Glutamatergic neuron (in vitro differentiated cells): ENCODE measurements at places on chromosomes 1 and 21. TPM values are rescaled to one million over a fixed set of nuclear protein-coding genes. Genes with fewer than 3 reads are reported as not detected.

KCNA2 gene
- 19.7 TPM for total RNA-seq

PODN gene
- total RNA-seq: 3.1 TPM

PTGFR gene
- not detected for total RNA-seq

GLIS1 gene
- 0.76 TPM for total RNA-seq

OR2T29 gene
- total RNA-seq: not detected

LCE6A gene
- not detected for total RNA-seq

MPZ gene
- 16.4 TPM for total RNA-seq

CPT2 gene
- total RNA-seq: 21.7 TPM

KRTAP21-3 gene
- not detected for total RNA-seq

CAPN8 gene
- total RNA-seq: not detected

DNA sequence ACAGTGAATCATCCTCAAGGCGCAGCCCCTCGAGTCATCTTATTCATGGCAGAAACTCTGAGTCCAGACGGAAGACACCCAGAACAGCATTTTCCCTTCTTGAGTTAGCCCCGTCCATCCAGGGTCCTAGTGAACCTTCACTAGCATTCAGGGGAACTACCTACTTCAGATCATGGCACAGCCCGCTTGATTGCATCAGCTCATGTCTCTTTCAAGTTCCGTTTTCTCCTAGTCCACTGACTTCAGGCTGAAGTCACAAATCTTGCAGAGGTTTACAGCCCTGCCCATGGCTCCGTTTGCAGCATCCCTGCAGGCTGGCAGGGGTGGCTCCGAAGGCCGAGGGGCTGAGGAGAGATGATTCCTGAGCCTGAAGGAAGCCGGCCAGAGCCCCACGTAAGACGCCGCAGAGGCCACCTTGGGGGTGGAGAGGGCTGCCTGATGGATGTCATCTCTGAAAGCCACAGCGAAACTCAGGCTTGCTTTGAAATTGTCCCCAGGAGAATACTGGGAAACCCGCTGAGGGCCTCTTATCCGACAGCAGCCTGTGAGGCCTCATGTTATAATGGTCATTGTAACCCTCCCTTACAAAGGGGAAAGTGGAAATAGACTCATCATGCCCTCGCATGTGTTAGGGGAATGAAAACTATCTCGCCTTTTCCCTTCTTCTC is 310.2 kb upstream of the AJAP1 start:
- no peak overlapping the region for H3K4me3 ChIP-seq
- no peak overlapping the region for H3K27ac ChIP-seq
- DNase-seq: no peak
- H3K27me3 ChIP-seq: no peaks in the 10 kb centered on the region

DNA sequence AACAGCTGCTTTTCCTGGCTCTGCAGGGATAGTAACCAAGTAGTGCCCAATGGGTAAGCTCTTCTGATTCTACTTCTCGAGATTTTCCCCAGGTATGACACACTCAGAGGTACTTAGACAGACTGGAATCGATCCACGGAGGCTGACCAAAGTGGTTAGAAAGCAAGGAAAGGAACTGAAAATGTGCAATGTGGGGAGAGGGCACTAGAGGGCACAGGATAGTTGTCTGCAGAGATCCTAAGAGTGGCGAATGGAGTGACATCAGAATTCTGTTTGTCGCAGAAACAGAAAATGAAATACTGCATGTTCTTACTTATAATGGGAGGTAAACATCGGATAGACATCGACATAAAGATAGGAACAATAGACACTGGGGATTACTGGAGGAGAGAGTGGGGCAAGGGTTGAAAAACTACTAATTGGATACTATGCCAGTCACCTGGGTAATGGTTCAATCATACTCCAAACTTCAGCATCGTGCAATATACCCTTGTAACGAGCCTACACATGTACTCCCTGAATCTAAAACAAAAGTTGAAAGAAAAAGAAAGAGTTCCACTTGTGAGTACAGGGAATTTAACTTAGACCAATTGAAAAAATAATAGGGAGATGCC is 23.3 kb downstream of the CYP2J2 start:
- DNase-seq: peak; percentile 31
- H3K4me1 ChIP-seq: no peaks in the 10 kb centered on the region
- H3K27ac ChIP-seq: no peak overlapping the region
- peaks cover 2% of the 10 kb centered on the region for H3K27me3 ChIP-seq
- H3K4me3 ChIP-seq: no peak overlapping the region

GRCh38 chr1:171119648-171120047 is 28.9 kb downstream of the FMO3 start:
- H3K4me1 ChIP-seq: no peaks in the 10 kb centered on the region
- DNase-seq: no peak
- H3K27me3 ChIP-seq: no peaks in the 10 kb centered on the region
- no peak overlapping the region for H3K27ac ChIP-seq
- H3K4me3 ChIP-seq: no peak overlapping the region

DNA sequence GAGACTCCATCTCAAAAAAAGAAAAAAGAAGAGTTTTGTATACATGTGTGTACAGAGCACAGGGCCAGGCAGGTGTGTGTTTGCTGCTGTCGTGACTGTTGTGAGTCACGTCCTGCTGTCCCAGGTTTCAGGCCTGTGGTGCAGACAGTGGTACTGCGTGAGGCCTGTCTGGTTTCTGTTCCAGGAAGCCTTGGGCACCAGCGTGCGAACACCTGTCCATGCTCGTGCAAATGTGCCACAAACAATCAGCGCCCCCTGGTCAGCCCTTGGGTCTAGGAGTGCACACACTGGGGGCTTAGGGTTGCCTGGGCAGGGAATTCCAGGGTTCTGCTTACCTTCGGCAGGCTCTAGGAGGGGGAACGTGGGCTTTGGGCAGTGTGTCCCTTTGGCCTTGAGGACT is 16.9 kb downstream of the GPR157 start:
- H3K36me3 ChIP-seq: no peaks in the 10 kb centered on the region
- H3K27me3 ChIP-seq: peaks cover 4% of the 10 kb centered on the region
- H3K4me1 ChIP-seq: no peaks in the 10 kb centered on the region
- H3K27ac ChIP-seq: no peak overlapping the region
- no peak overlapping the region for H3K4me3 ChIP-seq

GRCh38 chr1:202981939-202982338 is 14.9 kb upstream of the CYB5R1 start:
- H3K27ac ChIP-seq: no peak overlapping the region
- H3K4me1 ChIP-seq: no peaks in the 10 kb centered on the region
- no peak for DNase-seq
- no peak overlapping the region for H3K4me3 ChIP-seq
- peaks cover 2% of the 10 kb centered on the region for H3K36me3 ChIP-seq

DNA sequence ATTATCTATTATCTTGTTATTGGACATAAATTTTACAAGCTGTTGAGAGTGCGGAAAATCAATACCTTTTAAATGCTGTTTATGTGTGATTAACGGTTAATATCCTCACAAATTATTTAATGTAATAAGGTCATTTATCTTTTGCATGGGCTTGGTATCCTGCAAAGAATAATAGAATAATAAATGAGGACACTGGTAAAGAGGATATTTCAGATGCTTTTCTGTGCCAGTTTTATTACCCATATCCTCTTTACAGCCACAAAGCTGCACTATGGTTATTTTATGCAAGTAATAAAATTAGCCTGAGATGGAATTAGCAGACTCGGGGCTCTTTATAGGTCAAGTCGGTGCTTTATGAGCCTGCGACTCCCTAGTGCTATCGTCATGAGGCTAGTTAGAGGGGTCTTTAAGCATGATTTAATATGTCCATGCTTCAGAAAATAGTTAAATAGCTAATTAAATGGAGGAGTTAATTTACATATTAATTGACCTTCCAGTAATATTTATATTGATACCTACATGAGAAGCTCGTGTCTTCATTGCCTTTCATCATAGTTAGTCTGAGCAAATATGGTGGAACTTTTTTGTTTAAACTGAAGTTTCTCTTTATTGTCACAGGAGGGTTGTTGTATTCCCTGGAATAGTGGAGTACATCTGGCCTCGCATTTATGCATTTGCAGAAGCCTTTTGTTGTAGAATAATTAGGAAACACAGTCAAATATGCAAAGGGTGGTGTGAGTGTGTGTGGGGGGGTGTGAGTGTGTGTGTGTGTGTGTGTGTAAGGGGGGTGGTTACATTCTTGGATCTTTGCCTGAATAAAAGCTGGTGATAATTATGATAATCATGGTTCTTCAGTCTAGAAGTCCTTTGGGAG is 120.3 kb downstream of the ATG4C start:
- peaks cover 1% of the 10 kb centered on the region for H3K27me3 ChIP-seq
- no peaks in the 10 kb centered on the region for H3K36me3 ChIP-seq
- H3K4me3 ChIP-seq: no peak overlapping the region
- DNase-seq: no peak

DNA sequence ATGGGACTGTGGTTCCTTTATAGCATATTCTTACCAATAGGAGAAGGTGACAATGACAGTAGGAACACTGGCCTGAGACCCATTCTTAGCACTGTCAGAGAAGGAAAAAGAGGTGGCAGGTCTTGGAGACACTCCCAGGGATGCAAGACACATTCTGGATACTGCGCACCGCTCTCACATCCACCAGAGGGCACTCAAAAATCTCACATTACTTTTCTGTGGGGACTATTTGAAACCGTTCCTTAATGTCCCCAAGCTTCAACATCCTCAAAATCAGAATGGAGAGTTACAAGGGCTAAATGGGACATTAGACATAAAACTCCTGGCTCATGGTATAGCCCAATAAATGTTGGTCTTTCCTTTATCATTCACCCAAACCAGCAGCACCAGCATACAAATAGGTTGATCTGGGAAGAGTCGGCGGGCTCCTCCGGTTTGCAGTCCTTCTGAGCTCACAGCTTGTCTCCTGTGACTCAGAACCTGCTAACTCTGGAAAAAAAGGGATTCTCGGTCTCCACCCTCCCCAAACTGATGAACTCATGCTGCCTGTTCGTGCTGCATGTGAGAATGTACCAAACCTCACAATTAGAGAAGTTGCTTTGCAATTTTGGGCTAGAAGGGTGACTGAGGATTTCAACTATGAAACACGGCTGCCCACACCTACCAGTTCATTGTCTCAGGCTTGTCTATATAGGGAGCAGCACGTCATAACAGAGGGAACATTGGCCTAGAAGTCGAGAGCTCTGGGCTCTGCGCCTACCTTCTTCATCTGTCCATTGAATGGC is 40.2 kb downstream of the IL12RB2 start:
- no peak overlapping the region for H3K4me3 ChIP-seq
- peak; percentile 27 for DNase-seq
- no peaks in the 10 kb centered on the region for H3K36me3 ChIP-seq
- H3K4me1 ChIP-seq: no peaks in the 10 kb centered on the region

DNA sequence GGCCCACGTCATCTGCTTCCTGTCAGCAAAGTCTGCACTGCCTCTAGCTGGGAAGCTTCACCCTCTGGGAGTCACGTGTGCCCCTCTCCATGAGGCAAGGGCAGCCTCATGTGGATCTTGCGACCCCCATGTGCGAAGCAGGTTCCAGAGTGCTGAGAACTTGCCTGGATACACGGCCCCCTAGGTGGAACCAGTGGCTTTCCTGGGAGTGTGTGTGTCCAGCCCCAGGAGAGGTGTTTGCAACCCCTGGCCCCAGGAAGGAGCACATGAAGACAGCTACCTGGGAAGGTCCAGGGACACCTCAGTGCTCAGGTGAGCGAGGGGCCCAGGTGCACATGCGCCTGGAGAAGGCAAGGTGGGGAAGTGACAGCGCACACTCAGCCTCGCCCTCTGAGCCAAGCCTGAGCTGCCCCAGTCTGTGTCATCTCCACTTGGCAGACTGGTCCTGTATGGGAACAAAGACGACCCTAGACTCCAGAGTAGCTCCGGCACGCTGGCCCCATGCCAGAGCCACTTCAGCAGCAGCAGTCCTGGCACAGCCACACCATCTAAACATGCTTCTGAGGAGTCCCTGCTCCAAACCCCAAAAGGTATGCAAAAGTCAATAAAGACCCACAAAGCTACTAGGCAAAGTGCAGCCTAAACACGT is 8.9 kb downstream of the LSS start:
- H3K36me3 ChIP-seq: peaks cover 8% of the 10 kb centered on the region
- H3K27me3 ChIP-seq: peaks cover 13% of the 10 kb centered on the region
- H3K4me3 ChIP-seq: peak overlapping the region; percentile 3
- peaks cover 32% of the 10 kb centered on the region for H3K4me1 ChIP-seq

DNA sequence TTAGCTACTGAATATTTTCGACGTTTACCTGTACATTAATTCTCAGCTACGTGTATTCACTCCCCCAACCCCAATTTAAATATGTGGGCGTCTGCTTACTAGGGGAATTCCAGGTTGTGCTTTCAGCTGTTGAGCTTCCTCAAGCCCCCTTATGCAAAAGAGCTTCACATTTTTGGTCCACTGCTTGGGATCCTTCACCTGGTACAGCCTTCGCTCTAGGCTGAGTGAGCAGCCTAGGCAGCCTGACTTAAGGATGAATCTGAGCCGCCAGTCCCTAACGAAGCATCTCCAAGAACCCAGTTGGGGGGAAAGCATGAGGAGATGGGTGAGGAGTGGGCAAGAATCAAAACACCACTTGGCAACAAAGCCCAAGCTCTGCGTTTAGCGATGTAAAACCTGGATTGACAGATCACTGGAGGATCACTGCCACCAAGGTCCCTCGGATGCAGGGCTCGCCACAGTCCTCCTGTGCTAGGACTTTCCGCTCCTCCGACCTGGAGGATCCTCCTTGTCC is 674 bp downstream of the BCL10 start:
- no peaks in the 10 kb centered on the region for H3K36me3 ChIP-seq
- DNase-seq: no peak
- peaks cover 12% of the 10 kb centered on the region for H3K4me1 ChIP-seq
- H3K4me3 ChIP-seq: peak overlapping the region; percentile 88

DNA sequence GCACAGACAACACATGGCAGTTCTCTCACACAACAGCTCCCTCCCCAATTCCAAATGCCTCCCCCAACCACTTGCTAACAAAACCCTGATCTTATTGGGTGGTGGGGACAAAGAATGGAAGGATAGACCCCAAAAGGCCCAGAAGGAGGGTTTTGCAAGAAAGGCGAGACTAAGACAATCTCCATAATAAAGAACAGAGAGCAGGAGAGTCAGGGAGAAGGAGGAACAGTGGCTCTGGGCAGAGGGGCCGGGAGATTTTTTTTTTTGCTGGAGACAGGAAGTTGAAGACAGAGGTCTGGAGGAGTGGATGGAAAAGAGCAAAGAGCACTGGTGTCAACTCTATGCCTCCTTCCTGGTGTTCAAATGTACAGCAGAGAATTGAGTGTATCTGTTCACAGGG is 6.5 kb upstream of the C1QA start:
- H3K27ac ChIP-seq: no peak overlapping the region
- H3K4me1 ChIP-seq: peaks cover 15% of the 10 kb centered on the region
- peaks cover 4% of the 10 kb centered on the region for H3K27me3 ChIP-seq
- no peaks in the 10 kb centered on the region for H3K36me3 ChIP-seq
- DNase-seq: no peak

GRCh38 chr1:20873311-20873710 is 86.2 kb upstream of the HP1BP3 start:
- H3K4me1 ChIP-seq: no peaks in the 10 kb centered on the region
- H3K27me3 ChIP-seq: no peaks in the 10 kb centered on the region
- no peaks in the 10 kb centered on the region for H3K36me3 ChIP-seq
- no peak overlapping the region for H3K4me3 ChIP-seq

GRCh38 chr1:113551728-113552127 is 161.4 kb downstream of the MAGI3 start:
- no peak for DNase-seq
- H3K27me3 ChIP-seq: no peaks in the 10 kb centered on the region
- no peaks in the 10 kb centered on the region for H3K4me1 ChIP-seq
- H3K27ac ChIP-seq: no peak overlapping the region

GRCh38 chr1:108561689-108562326 is 1.9 kb downstream of the EEIG2 start:
- H3K4me1 ChIP-seq: peaks cover 20% of the 10 kb centered on the region
- H3K27ac ChIP-seq: peak overlapping the region; percentile 98
- peaks cover 13% of the 10 kb centered on the region for H3K27me3 ChIP-seq
- H3K36me3 ChIP-seq: no peaks in the 10 kb centered on the region
- peak overlapping the region; percentile 94 for H3K4me3 ChIP-seq
- peak; percentile 79 for DNase-seq
